ENCODE measurements at places on chromosomes 5 and 9.
A peak's percentile ranks its signal among the peaks of the same experiment; 100 is the strongest.

- H3K27me3 ChIP-seq: no peaks in the 10 kb centered on the region
- no peaks in the 10 kb centered on the region for H3K36me3 ChIP-seq
Measured at GRCh38 chr5:136006164-136006563, 22.6 kb upstream of the TGFBI start.

- peak; percentile 92 for DNase-seq
- H3K27ac ChIP-seq: peak overlapping the region; percentile 85
- peaks cover 19% of the 10 kb centered on the region for H3K36me3 ChIP-seq
- no peaks in the 10 kb centered on the region for H3K27me3 ChIP-seq
Measured at GRCh38 chr5:179559284-179560252, 9.2 kb downstream of the RUFY1 start.

- no peak overlapping the region for H3K4me3 ChIP-seq
- no peaks in the 10 kb centered on the region for H3K27me3 ChIP-seq
- H3K27ac ChIP-seq: peak overlapping the region; percentile 10
- H3K36me3 ChIP-seq: no peaks in the 10 kb centered on the region
- no peak for DNase-seq
- peaks cover 9% of the 10 kb centered on the region for H3K4me1 ChIP-seq
Measured at GRCh38 chr9:112493393-112494137, 6.9 kb downstream of the KIAA1958 start.

GRCh38 chr5:9536717-9537116 is 9.2 kb downstream of the SEMA5A start:
- H3K4me3 ChIP-seq: no peak overlapping the region
- H3K27ac ChIP-seq: no peak overlapping the region
- H3K36me3 ChIP-seq: no peaks in the 10 kb centered on the region
- H3K27me3 ChIP-seq: no peaks in the 10 kb centered on the region
- DNase-seq: no peak
- peaks cover 12% of the 10 kb centered on the region for H3K4me1 ChIP-seq

DNA sequence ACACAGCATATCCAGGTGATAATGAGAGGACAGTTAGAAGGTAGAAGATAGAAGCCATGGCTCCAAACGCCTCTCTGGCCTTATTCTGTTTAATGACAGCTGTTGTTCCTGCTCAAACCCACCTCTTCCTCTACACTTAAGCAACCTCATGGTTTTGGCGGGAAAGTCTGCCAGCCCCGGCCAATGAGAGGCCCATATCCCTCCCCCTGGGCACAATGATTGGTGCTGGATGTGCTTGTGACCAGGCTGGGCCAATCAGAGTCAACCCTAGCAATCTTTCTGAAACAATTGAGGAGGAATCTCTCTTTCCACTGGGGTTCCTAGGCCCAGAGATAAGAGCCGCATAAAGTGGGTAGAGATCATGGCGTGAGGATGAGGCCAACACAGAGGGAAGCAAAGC is 4.8 kb upstream of the GFI1B start:
- DNase-seq: no peak
- no peaks in the 10 kb centered on the region for H3K27me3 ChIP-seq
- H3K4me3 ChIP-seq: no peak overlapping the region
- no peak overlapping the region for H3K27ac ChIP-seq
- H3K4me1 ChIP-seq: no peaks in the 10 kb centered on the region

- no peaks in the 10 kb centered on the region for H3K27me3 ChIP-seq
- no peaks in the 10 kb centered on the region for H3K36me3 ChIP-seq
- no peaks in the 10 kb centered on the region for H3K4me1 ChIP-seq
- H3K4me3 ChIP-seq: no peak overlapping the region
- DNase-seq: no peak
- no peak overlapping the region for H3K27ac ChIP-seq
Measured at GRCh38 chr5:22947921-22948320, 94.8 kb upstream of the CDH12 start.

DNA sequence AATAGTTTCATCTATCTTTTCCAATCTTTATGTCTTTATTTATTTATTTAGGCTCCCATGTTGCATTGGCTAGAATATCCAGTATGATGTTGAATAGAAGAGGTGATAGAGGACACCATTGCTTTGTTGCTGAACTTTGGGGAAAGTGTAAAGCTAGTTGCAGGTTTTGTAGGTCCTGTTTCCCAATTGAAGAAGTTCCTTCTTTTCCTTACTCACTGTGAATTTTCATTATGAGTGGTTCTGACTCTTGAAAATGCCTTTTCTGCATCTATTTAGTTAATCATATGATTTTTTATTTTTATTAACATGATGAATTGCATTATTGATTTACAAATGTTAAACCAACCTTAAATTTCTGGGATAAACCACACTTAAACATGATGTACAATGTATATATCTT is 58.9 kb upstream of the NR3C1 start:
- no peaks in the 10 kb centered on the region for H3K36me3 ChIP-seq
- no peak for DNase-seq
- no peaks in the 10 kb centered on the region for H3K27me3 ChIP-seq

- no peaks in the 10 kb centered on the region for H3K36me3 ChIP-seq
- peaks cover 32% of the 10 kb centered on the region for H3K4me1 ChIP-seq
- H3K4me3 ChIP-seq: no peak overlapping the region
- no peaks in the 10 kb centered on the region for H3K27me3 ChIP-seq
- DNase-seq: no peak
Measured at GRCh38 chr9:121885345-121885901, 207.7 kb downstream of the TTLL11 start.

- H3K27me3 ChIP-seq: no peaks in the 10 kb centered on the region
- no peaks in the 10 kb centered on the region for H3K4me1 ChIP-seq
- H3K36me3 ChIP-seq: no peaks in the 10 kb centered on the region
Measured at GRCh38 chr5:149666212-149666852, 63.8 kb upstream of the PPARGC1B start.

GRCh38 chr5:169706071-169706470 is 69.0 kb downstream of the DOCK2 start:
- H3K27ac ChIP-seq: no peak overlapping the region
- H3K27me3 ChIP-seq: no peaks in the 10 kb centered on the region
- no peaks in the 10 kb centered on the region for H3K36me3 ChIP-seq
- H3K4me3 ChIP-seq: no peak overlapping the region

GRCh38 chr5:127650022-127650421 is 1.1 kb downstream of the CTXN3 start:
- no peaks in the 10 kb centered on the region for H3K4me1 ChIP-seq
- no peaks in the 10 kb centered on the region for H3K27me3 ChIP-seq
- no peak overlapping the region for H3K27ac ChIP-seq
- H3K4me3 ChIP-seq: no peak overlapping the region
- H3K36me3 ChIP-seq: no peaks in the 10 kb centered on the region

GRCh38 chr5:148826739-148827070 is 294 bp downstream of the ADRB2 start:
- peaks cover 30% of the 10 kb centered on the region for H3K4me1 ChIP-seq
- no peaks in the 10 kb centered on the region for H3K27me3 ChIP-seq
- peak overlapping the region; percentile 83 for H3K27ac ChIP-seq
- H3K36me3 ChIP-seq: no peaks in the 10 kb centered on the region

DNA sequence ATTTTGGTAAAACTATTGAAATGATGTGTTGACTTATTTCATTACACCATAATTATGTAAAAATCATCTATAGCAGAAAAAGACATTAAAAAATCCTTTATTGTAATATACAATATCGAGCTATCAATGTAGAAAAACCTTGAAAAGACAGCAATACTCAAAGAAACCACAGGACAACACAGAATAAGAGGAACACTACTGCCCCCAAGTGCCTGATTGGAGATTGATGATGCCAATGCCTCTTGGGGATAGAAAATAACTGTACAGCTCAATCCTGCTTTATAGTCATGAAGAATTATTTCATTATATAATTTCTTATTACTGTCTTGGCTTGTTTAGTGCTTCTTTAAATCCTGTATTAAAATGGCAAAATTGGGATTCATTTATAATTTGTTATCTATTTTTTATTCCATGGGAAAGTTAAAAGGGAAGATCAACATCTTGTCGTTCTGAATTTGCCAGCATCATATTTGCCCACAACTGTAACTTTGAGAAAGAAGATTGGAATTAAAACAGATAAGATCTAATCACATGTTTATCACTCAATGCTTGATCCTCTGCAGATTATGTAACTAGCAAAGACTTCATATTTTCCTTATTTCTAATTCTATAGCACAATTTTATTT is 337.5 kb downstream of the CDH9 start:
- H3K27me3 ChIP-seq: no peaks in the 10 kb centered on the region
- H3K4me1 ChIP-seq: no peaks in the 10 kb centered on the region
- H3K4me3 ChIP-seq: no peak overlapping the region

DNA sequence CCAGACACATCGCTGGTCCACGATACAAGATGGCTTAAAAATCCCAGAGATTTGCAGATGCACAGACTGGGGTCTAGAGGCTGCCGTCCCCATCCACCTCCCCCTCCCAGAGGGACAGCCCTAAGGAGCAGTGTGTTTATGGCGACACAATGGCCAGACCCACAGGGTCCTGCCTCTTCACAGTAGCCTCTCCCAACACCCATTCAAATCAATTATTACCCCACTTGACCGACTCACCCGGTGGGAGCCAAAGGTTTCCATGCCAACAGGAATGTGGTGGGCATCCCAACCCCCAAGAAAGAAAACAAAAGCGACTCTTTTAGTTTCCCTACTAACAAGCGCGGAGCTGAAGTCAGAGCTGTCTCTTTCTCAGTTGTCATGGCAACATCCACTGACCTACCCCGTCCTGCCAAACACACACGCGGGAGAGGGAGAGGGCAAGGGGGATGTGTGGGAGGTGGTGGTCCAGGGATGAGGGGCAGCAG is 209.0 kb downstream of the TTLL11 start:
- peaks cover 32% of the 10 kb centered on the region for H3K4me1 ChIP-seq
- H3K36me3 ChIP-seq: no peaks in the 10 kb centered on the region
- DNase-seq: no peak

DNA sequence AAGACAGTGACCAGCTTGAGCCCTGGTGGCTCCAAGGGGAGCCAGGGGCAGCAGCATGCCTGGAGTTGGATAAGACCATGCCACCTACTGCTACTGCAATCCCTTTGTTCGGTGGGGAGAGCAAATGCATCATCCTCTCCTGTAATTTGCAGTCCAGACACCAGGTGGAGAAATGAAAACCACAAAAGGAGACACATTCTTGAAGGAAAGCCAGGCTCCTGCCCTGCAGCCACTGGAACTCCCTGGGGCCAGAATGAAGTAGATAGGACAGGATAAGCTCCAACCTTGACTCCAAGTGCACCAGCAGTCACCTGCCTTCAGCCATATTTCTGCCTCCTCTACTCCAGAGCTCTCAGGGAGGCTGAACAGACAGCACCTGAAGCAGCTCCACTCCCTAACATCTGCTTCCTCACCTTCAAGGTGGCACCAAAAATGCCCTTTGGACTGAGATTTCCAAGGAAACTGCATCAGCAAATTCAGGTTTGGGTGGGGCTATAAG is 65.1 kb upstream of the IQGAP2 start:
- no peaks in the 10 kb centered on the region for H3K4me1 ChIP-seq
- H3K27ac ChIP-seq: no peak overlapping the region
- no peaks in the 10 kb centered on the region for H3K27me3 ChIP-seq
- no peak for DNase-seq

GRCh38 chr9:37407468-37407867 is 15.0 kb upstream of the GRHPR start:
- no peak overlapping the region for H3K4me3 ChIP-seq
- no peak for DNase-seq
- peaks cover 6% of the 10 kb centered on the region for H3K4me1 ChIP-seq
- no peaks in the 10 kb centered on the region for H3K36me3 ChIP-seq

DNA sequence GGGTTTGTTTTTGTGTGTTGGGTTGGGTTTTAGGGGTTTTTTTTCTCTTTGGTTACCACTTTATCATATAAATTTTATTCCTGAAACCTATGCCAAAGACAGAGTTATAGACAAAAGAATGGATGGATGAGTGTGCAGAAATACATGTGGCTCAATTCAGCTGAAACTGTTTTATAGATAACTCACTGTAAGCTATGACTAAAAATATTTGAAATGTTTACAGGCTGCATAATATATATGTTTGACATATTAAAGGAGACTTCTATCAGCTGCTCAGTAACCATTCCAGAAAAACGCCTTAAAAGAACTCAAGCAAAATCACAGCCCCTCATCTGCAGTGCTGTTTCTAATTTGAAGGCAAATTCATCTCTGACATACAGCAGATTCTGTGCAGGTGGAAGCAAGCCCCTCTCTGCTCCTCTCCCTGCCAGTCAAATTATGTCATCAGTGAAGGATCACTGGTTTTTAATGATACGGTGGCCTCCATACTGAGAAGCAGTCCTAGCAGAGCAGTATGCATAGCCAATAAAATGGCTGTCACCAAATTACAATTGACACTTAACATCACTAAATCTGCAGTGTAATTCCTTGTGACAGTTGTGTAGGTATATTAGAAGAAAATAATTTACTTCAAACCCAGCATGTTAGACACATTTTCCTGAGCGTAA is 301.6 kb downstream of the NR2F1-AS1 start:
- H3K4me3 ChIP-seq: no peak overlapping the region
- no peak overlapping the region for H3K27ac ChIP-seq
- H3K36me3 ChIP-seq: no peaks in the 10 kb centered on the region
- DNase-seq: no peak

DNA sequence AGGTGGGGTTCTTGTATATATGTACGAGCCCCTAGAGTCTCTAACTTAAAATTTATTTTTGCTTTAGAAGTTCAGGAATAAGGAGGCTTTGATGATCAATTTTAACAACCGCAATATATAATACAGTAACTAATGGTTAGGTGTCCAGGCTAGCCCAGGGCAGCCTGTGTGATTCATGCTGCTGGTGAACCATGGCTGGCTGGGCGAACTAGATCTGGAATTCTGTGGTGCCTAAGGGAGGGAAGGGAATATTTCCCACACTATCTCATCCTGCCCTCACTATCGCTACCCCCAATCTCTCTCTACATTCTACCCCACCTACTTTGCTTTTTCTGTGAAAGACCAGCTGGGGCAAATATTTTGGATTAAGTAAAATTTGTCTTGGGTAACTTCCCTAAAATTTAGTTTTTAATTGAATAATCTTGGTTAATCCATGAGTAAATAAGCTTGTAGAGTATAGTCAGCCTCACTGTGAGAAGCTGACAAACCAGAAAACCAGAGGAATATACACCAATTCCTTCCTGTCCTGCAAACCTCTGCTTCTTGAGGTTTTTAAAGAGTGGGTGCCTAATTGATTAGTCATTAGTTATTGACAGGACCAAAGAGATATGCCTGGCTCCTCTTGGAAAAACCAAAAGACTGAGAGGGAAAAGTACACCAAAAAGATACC is 115.1 kb upstream of the CCDC152 start:
- H3K36me3 ChIP-seq: no peaks in the 10 kb centered on the region
- H3K4me3 ChIP-seq: no peak overlapping the region
- H3K4me1 ChIP-seq: no peaks in the 10 kb centered on the region
- H3K27ac ChIP-seq: no peak overlapping the region

- peaks cover 5% of the 10 kb centered on the region for H3K4me1 ChIP-seq
- no peaks in the 10 kb centered on the region for H3K36me3 ChIP-seq
- no peaks in the 10 kb centered on the region for H3K27me3 ChIP-seq
- peak overlapping the region; percentile 70 for H3K27ac ChIP-seq
Measured at GRCh38 chr5:159262472-159262858, 625 bp upstream of the UBLCP1 start.

GRCh38 chr5:158886957-158887356 is 212.8 kb downstream of the EBF1 start:
- H3K27me3 ChIP-seq: no peaks in the 10 kb centered on the region
- no peaks in the 10 kb centered on the region for H3K36me3 ChIP-seq
- H3K27ac ChIP-seq: no peak overlapping the region
- H3K4me1 ChIP-seq: peaks cover 17% of the 10 kb centered on the region

GRCh38 chr9:21255538-21256212 is 15.9 kb upstream of the IFNA14 start:
- DNase-seq: no peak
- H3K27ac ChIP-seq: no peak overlapping the region
- no peaks in the 10 kb centered on the region for H3K36me3 ChIP-seq
- no peaks in the 10 kb centered on the region for H3K4me1 ChIP-seq
- no peaks in the 10 kb centered on the region for H3K27me3 ChIP-seq

GRCh38 chr5:177456976-177457851 is 10.6 kb downstream of the PRR7 start:
- peaks cover 14% of the 10 kb centered on the region for H3K4me1 ChIP-seq
- peak; percentile 80 for DNase-seq
- H3K4me3 ChIP-seq: no peak overlapping the region
- H3K27me3 ChIP-seq: no peaks in the 10 kb centered on the region
- H3K36me3 ChIP-seq: peaks cover 12% of the 10 kb centered on the region
- peak overlapping the region; percentile 71 for H3K27ac ChIP-seq

Measured in thoracic aorta (tissue), 2 donors.